Effector CD8-positive, alpha-beta T cell (primary cell): ENCODE measurements at places on chromosomes 16 and 17.

DNA sequence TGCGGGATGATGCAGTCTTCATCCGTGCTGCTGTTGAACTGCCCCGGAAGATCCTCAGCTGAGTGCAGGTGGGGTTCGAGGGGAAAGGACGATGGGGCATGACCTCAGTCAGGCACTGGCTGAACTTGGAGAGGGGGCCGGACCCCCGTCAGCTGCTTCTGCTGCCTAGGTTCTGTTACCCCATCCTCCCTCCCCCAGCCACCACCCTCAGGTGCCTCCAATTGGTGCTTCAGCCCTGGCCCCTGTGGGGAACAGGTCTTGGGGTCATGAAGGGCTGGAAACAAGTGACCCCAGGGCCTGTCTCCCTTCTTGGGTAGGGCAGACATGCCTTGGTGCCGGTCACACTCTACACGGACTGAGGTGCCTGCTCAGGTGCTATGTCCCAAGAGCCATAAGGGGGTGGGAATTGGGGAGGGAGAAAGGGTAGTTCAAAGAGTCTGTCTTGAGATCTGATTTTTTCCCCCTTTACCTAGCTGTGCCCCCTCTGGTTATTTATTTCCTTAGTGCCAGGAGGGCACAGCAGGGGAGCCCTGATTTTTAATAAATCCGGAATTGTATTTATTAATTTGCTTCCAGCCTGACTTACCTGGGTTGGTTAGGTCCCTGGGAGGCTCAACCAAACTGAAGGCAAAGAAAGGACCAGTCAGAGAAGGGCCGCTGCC is 5.8 kb downstream of the TRAF4 start:
- DNase-seq, result no peak

- peak; percentile 68 for DNase-seq
These were observed at the start of gene CACNB1 for GRCh38 chr17:39197380-39198185. Gene CACNB1, minus strand, starts transcription at chr17:39197669. Its CDS starts 174 bp downstream, at chr17:39197495.

- no peak for DNase-seq
These were observed 27.7 kb upstream of the IL21R start for GRCh38 chr16:27374221-27374803.

DNA sequence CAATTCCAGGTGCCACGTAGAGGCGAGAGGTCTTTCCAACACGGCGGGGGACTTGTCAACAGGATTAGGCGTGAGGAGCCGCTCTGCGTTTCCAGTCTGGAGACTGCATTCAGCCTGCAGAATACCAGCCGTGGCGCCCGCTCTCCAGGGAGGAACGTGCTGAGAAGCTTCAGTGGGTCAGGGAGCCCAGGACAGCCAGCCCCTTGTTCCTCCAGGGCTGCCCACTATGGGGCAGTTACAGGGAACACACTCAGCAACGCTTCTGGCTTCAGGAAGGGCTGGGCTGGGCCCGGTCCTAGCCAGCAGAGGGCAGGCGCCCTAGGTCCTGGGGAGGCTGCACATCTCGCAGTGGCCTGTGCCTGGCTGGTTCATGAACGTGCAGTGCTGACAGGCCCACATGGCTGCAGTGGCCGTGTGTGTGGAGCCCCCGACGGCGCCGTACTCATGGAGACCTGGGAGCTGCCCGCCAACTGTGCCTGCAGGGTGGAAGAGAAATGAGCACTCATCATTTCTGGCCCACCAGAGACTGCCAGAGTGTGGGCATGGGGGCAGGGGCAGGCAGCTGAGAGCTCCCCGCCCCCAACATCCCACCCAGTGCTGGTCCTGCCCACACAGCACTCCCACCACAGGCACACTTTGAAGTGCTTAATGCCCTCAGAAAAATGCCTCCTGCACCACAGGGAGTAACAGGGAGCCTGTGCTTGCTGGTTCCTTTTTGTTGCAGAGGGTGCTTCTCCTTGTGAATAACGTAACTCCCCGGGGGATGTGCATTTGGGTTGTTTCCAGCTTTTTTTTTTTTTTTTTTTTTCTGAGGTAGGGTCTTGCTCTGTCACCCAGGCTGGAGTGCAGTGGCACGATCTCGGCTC is 7.0 kb upstream of the FAAP100 start:
- DNase-seq, result no peak

DNA sequence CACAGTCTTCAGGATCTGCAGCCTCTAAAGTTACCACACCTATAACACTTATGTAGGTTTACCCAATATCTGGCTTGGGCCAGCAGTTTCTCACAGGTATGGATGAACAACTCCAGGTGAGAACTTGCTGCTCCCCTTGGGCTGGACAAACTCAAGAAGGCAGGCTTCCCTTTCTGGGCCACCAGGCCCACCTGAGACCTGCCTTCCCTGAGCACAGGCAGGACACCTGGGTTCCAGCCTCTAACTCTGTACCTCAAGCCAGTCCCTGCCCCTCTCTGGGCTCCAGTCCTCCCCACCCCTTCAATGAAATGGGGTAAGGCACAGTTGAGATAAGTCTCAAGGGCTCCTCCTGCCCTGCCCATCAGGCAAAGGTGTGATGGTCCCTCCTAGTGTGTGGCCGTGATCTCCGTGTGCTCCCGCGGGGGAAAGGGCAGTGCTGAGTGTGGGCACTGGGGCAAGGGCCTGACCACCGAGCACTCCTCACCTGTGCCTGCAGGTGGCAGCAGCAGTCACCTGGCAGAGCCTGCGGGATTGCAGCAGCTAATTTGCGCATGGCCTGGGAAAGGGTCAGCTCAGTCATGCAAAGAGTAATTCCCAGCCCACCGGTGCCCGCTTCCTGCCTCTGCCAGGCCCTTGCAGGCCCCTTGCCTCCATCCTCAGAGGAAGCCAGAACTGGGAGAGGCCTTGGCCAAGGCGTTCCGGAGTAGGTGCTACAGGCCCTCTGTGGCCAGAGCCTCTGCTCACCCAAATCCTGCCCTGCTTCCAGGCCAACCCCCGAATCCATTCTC is 28.2 kb upstream of the ADGRG1 start:
- DNase-seq, result no peak

DNA sequence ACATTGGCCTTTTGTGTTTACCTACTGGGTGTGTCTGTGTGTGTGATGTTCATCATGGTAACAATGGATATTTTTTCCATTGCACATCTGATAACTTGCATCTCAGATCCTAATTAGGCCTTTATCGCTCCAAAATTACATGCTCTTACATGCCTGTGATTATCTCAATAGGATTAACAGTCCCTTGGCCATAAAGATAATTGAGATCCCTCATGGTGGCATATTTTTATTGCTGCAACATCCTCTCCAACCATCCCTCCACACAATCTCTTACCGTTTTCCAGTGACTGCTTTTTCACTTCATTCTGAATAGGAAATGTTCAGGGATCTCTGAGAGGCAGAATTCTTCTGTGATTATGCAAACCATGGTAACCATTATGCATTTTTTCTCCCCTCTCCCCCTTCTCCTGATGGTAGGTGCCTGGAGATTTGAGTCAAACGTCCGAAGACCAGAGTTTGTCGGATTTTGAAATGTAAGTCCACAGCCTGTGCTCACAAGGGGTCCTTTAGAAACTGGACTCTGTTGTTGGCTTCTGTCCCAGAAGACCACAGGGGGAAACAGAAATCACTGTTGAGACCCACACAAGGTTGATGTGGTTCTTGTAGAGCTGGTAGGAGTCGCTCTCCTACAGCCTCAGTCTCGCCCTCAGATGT is 405.5 kb downstream of the CPPED1 start:
- no peak for DNase-seq

GRCh38 chr16:66656547-66656946 is 40.0 kb downstream of the CMTM4 start:
- DNase-seq, result no peak

GRCh38 chr16:66451548-66451947 is 24.5 kb downstream of the BEAN1 start:
- DNase-seq, result no peak

DNA sequence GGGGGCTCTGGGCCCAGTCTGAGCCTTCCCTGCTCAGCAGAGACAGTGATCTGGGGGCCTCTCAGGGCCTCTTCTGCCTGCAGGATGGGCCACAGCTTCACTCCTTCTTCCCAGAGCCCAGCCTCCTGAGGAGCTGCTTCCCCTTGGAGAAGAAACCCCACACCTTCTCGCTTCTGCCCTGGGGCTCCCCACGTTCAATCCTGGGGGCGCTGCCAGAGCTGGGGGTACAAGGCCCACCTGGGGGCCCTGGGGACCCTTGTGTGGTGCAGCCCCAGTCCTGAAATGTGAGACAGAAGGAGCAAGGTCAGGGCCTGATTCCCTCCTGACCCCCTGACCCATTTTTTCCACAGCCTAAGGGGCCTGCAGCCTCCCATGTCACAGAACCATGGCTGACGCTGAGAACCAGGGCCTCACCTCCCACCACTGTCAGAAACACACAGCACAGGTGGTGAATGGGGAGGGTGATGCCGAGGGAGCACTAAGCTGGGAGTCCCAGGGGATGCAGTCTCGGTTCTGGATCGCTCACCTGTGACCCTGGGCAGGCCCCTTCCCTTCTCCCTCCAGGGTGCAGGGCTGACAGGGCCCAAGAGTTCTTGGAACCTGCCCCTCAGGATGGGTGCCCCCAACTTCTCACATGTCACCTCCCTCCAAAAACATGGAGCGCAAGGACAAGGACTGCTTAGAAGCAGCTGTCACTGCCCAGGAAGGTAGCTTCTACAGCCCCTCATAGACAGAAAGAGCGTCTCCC is 21.6 kb upstream of the MPO start:
- DNase-seq, result no peak

GRCh38 chr17:78493450-78493849 is 83.7 kb downstream of the DNAH17 start:
- no peak for DNase-seq

- no peak for DNase-seq
These were observed 50.4 kb downstream of the ZDHHC7 start for GRCh38 chr16:84960942-84961341.

DNA sequence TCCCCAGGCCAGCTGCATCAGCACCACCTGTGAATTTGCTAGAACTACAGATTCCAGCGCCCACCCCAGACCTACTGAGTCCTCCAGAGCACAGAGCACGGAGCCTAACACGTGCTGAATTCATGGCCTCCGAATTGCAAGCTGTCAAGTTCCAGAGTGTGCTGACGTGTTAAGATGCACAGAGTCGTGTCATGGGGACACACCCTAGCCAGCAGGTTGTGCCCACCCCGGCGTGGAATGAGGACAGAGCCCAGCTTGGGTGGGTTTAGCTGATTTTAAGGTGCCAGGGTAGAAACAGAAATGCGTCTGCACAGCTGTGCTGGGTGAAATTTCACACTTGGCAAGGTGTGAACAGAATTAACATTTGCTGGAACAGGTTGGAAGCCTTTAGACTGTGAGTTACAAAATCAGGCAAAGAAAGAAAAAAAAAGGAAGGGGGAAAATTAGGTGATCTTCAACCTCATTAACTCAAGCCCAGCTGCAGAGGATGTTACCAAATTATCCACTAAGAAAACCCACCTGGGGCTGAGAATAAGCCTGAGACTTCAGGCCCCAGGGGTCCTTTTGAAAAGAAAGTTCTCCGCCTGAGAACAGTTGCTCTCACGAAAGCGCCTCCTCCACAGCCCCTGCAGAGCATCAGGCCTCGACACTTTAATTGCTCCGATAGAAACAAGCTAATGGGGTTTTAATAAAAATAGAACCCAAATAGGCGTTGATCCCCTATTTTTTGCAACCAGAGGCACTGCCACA is 27.1 kb downstream of the GINS3 start:
- DNase-seq, result no peak

GRCh38 chr16:54208237-54208636 is 78.3 kb downstream of the IRX3 start:
- no peak for DNase-seq

DNA sequence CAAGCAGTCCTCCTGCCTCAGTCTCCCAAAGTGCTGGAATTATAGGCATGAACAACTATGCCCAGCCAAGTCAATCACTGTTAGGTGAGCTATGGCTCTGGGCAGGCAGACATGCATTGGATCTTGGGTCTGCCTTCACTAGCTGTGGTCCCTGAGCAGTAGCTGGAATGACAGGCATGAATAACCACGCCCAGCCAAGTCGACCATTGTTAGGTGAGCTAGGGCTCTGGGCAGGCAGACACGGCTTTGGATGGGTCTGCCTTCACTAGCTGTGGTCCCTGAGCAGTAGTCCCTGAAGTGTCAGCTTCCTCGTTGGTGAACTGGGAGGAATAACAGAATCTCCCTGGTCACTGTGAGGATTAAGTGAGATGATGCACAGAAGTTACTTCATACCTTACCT is 6.4 kb downstream of the MRM3 start:
- DNase-seq, result no peak

GRCh38 chr16:51327001-51327400 is 175.9 kb upstream of the SALL1 start:
- DNase-seq, result no peak

- DNase-seq, result no peak
These were observed 44.5 kb downstream of the XPO6 start for GRCh38 chr16:28167221-28167620.

GRCh38 chr17:7328840-7329373 is at the start of gene NEURL4:
Gene NEURL4, minus strand, starts transcription at chr17:7329335. Its CDS starts 23 bp downstream, at chr17:7329312.
- no peak for DNase-seq

DNA sequence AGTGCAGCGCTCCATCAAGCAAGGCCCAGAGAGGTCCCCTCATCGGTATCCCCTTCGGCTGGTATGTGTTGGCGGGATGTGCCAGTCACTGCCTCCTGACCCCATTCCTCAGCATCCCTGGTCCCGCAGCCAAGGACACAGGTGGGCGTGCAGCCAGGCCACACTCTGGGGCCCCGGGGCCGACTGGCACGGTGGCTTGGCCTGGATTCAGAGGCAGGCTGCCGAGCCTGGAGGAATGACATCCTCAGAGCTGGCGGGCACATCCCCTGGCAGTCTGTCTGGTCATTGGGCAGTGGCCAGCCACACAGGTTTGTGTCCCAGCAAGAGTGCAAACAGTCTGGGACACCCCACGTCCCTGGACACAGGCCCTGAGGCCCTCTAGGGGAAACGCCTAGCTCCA is 111.1 kb downstream of the SDK2 start:
- no peak for DNase-seq

- no peak for DNase-seq
These were observed 51.1 kb downstream of the USP43 start for GRCh38 chr17:9696279-9697044.

GRCh38 chr17:69608808-69609472 is 194.4 kb downstream of the MAP2K6 start:
- no peak for DNase-seq

GRCh38 chr17:31371511-31372097 is 19.9 kb upstream of the RAB11FIP4 start:
- no peak for DNase-seq

- DNase-seq, result no peak
These were observed 11.3 kb upstream of the RASD1 start for GRCh38 chr17:17507465-17508011.

DNA sequence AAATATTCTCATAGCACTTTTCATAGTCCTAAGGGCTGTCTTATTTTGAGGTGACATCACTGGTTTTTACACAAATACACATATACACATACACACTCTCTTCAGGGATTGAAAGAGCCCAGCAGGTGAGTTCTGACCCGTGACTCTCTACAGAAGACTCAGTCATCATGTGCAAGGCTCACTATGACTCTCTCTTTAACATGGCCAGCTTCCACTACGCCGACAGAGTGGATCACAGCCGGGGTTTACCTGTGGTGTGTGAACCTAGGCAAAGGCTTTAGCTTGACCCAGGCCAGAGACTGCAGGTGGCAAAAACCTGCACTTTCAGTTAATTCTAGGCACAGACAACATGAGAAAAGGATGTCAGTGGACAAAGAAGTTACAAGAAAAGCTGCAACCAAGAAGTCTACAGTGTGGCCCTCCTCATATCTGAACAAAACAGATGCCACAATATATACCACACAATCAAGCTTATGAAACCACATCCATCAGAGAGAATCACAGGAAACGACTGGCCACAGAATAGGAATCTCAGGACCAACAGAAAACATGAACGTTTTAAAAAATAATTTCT is 56.5 kb downstream of the CYTH1 start:
- no peak for DNase-seq

- no peak for DNase-seq
These were observed 29.4 kb downstream of the TMEM11 start for GRCh38 chr17:21184570-21184969.
